Osteoblast (primary cell): ENCODE measurements at places on chromosomes 16 and 17. TPM values are rescaled to one million over a fixed set of nuclear protein-coding genes. Genes with fewer than 3 reads are reported as not detected.

Gene CBX2
- 0.88 and 1.1 TPM in 2 replicates for total RNA-seq

DNA sequence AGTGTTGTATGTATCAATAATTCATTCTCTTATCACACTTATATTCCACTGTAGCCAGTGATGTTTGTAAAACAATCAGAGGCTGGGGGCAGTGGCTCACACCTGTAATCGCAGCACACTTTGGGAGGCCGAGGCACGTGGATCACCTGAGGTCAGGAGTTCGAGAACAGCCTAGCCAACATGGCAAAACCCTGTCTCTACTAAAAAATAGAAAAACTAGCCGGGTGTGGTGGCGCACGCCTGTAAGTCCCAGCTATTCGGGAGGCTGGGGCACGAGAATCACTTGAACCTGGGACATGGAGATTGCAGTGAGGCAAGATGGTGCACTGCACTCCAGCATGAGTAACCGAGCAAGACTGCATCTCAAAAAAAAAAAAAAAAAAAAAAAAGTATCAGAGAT, 217.0 kb downstream of the CPPED1 start:
- no peak overlapping the region for H3K27ac ChIP-seq
- H3K27me3 ChIP-seq, result no peaks in the 10 kb centered on the region
- no peak for DNase-seq
- no peaks in the 10 kb centered on the region for H3K4me1 ChIP-seq
- no peak overlapping the region for H3K4me3 ChIP-seq
- H3K36me3 ChIP-seq, result no peaks in the 10 kb centered on the region

DNA sequence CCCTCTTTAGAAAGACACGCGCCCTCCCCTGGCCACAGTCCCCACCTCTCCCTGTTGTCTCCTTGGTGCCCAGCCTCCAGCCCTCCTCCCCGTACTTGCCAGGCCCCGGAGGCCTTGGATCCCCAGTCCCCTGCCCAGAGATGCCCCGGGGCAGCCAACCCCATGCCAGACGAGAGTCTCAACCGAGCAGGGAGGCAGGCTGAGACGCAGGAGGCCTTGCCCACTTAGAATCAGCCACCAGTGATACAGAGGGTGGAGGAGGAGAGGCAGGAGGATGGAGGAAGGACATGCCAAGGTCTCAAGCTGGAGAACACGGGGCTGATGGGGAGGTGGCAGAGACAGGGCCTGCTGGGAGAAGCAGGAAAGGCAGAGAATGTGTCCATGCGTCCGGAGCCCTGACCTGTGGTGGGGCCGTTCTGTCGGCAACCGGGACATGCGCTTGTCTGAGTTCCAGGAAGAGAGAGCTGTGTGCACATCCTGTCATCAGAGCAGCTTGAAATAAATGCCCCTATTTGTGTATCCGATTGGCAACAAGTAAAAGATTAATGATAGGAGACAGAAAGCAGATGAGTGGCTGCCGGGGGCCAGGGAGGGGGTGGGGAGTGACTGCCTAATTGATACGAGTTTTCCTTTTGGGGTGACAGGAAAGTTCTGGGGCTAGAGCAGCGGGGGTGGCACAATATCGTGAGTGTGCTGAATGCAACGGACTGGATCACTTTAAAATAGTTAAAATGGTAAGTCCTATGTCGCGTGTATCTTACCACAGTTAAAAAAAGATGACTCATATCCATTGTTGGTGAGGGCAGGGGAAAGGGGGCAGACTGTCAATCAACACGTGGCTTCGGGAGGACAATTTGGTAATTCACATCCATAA, 44.7 kb upstream of the MEAK7 start:
- no peak overlapping the region for H3K4me3 ChIP-seq
- no peak for DNase-seq
- H3K27ac ChIP-seq, result no peak overlapping the region
- H3K36me3 ChIP-seq, result no peaks in the 10 kb centered on the region

DNA sequence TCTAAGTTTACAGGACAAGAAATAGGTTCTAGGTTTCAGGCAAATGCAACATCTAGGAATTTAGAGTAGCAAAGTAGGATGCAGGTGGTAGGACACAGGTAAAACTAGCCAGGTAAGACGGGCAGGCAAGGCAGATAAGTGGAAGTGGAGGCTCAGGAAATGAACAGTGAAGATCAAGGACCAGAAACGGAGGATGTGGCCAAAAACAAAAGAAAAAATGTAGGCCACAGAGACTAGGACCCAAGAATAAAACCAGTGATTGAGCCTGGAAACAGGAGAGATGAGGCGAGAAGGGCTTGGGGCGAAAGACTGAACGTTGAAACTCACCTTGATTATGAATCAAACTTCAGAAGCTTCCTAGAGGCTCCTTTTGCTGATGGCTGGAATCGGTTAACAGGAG, 24.0 kb downstream of the CPSF4L start:
- no peak overlapping the region for H3K4me3 ChIP-seq
- H3K4me1 ChIP-seq, result peaks cover 4% of the 10 kb centered on the region
- no peak for DNase-seq

GRCh38 chr16:88803264-88803987, at the start of gene CDT1:
Gene CDT1 (plus strand): TSS chr16:88803789. CDS start chr16:88803832, 43 bp downstream.
- H3K36me3 ChIP-seq, result peaks cover 12% of the 10 kb centered on the region
- peak within 1 kb of the TSS; percentile 37 for H3K27ac ChIP-seq
- H3K27me3 ChIP-seq, result no peaks in the 10 kb centered on the region
- H3K4me3 ChIP-seq, result peak within 1 kb of the TSS; percentile 80
- DNase-seq, result peak; percentile 100
- peaks cover 12% of the 10 kb centered on the region for H3K4me1 ChIP-seq

GRCh38 chr17:67238991-67239390, 6.0 kb downstream of the HELZ start:
- H3K27ac ChIP-seq, result peak overlapping the region; percentile 41
- peaks cover 21% of the 10 kb centered on the region for H3K4me1 ChIP-seq
